ENCODE measurements at places on chromosomes 16 and 17.

GRCh38 chr16:9098377-9099090 lies 7.1 kb downstream of the HAPSTR1 start:
- no peak for DNase-seq

DNA sequence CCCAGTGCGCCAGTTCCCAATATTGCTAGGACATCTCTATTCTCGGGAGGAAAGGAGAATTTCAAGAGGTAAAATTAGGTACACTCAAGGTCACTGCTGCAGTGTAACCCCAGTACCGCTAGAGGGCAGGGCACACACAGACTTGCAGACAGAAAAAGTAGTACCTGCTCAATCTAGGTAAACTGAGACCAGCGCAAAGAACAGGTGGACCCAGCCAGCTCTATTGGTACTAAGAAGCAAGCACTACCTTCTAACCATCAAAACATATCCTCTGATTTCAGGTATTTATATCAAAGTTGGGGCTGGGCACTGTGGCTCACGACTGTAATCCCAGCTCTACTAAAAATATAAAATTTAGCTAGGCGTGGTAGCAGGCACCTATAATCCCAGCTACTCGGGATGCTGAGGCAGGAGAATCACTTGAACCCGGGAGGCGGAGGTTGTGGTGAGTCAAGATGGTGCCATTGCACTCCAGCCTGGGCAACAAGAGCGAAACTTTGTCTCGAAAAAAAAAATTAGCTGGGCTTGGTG lies 3.6 kb upstream of the WDR81 start:
- DNase-seq: peak; percentile 74

DNA sequence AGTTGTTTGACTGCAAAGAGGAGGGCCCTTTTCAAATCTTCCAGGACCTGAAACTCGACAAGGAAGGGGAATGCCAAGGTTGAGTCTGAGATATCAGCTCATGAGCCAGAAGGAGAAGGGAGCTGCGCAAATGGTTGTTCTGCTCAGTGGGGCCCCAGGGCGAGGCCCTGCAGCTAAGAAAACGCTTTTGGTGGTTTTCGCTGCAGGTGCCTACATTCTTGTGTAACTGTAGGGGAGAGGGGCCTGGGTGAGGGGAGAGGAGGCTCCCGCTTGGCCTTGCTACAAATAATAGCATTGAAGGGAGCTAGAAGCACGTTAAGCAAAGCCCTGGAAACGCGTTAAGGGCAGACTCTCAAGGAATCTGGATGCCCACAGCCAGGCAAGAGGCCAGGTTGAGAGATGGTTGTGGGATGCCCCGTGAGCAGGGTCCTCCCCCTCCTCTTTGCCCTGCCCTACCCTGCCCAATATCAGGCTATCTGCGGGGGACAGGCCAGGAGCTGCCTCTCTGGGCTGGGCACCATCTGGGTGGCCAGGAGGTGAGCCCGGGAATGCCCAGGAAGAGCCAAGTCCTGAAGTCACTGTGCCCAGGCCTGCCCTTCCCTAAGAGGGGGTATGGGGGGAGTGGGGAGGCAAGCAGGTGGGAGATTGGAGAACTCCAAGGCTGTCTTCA lies 21.9 kb downstream of the GPR142 start:
- no peak for DNase-seq

DNA sequence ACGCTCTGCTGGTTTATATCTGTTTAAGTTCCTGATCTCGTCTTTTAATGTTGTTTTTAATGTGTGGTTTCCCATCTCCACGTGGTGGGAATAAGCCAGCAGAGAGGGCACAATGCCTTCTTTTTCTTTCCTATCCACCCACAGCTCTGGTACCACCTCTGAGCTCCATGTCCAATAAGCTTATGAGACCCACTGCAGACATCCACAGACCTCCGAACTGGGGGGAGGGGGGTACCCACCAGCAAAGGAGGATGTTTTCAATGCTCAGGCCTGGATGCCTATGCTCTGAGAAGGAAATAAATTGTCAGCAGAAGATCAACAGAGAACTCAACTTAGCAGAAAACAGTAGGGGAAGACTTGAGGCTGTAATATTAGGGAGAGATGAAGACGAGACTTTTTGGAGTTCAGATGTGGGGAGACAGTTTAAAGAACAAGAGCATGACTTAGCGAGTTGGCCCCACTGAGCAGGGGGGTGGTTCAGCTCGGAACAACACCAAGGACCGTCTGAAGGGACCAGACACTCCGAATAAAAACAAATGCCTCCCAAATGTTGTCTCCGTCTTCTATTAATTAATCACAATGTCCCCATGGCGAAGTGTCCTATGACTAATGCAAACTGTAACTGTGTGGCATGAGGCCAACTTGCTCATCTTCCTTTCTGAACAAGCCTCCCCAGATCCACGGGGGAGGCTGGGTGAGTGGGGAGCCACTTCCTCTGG lies 62.7 kb downstream of the GAS7 start:
- DNase-seq: peak; percentile 70

GRCh38 chr16:87369117-87369765 lies 14.3 kb downstream of the FBXO31 start:
- DNase-seq: no peak

All from hematopoietic multipotent progenitor cell treated with erythropoietin and hydrocortisone succinate and interleukin-3 and kit ligand, for 8 days (in vitro differentiated cells).